ENCODE measurements at places on chromosomes 5 and 9.

DNA sequence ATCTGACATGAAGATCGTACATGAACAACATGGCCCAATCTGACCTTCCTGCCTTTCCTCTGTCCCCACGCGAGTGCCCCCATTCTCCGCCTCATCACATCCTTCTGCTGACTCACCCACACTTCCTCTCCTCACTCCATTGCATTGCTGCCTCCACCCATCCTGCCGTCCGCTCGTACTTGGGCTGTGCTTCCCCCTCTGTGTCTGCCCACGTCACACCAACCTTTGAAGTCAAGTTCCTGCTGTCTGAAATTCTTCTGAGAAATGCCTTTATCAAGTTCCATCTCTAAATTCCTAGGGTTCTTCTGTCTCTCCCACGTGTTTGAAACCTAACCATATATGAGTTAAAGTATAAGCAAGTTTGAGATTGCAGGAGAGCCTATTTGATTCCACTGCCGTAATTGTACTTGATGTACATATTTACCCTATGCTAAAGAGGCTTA, 18.0 kb upstream of the STARD4 start:
- no peak for DNase-seq

- DNase-seq, result no peak
These were observed 63.8 kb upstream of the ZNF462 start for GRCh38 chr9:106799152-106799551.

- DNase-seq, result no peak
These were observed 17.6 kb downstream of the ALDOB start for GRCh38 chr9:101417977-101418376.

DNA sequence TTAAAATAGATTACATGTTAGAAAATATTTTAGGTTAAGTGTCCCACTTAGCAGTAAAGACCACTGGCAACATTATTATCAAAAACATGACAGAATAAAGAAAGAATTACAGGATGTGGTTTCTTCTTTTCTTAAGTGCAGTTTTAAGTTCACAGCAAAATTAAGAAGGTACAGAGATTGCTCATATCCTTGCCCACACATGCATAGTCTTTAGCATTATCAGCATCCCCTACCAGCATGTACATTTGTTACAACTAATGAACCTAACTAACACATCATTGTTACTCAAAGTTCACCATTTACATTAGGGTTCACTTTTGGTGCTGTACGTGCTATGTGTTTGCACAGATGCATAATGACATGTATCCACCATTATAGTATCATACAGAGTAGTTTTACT, 837.7 kb upstream of the CDH9 start:
- no peak for DNase-seq

DNA sequence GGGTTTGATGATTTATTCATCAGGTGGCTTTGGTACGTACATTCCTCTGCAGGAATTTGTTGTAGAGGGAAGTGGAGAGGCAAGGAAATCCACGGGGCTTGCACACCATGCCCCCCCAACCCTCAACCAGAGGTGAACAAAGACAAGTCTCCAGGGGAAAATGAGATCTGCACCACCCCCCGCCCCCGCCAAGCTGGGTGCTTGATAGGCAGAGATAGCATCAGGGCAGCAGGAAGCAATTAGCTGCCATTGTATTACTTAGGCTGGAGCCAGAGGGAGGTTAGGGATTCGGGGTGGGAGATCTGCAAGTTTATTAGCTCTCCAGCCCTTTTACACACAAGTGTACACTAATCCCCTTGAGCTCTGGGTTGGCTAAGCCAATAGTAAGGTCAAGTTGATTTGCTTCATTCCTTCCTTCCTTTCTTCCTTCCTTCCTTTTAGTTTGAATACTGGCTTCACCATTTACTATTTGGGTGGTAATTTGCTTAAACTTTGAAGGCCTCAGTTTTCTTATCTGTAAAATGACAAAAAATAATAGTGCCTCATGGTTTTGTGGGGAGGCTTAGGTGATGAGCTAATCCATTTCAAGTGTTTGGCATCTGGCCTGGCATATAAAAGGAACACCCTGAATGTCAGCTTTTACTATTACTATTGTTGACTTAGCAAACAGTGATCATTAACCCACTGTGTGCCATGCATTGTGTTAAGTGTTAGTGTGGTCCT, 34.1 kb downstream of the SPRY4 start:
- DNase-seq, result no peak
